ENCODE measurements at places on chromosomes 4 and X.

- DNase-seq = no peak
Measured at GRCh38 chrX:21708116-21708515, 49.8 kb downstream of the SMPX start.

DNA sequence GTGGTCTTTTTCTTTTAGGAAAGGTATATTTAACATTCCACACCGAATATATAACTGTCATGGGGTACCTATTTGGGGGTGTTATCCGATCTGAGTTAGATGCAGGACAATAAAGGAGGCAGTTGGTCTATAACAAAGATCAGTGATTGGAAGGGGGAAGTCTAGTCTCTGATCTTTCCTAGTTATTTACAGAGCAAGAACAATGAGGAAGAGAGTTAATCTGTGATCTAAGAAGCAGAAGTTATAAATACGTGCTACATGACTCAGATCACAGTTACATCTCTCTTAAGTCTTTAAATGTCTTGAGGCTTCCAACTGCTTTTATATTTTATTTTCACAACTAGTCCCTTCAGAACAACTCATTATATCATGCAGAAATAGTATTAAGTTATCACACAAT, 33.2 kb upstream of the ARMCX4 start:
- DNase-seq = no peak

- no peak for DNase-seq
Measured at GRCh38 chr4:106083065-106083464, 187.8 kb downstream of the NPNT start.

DNA sequence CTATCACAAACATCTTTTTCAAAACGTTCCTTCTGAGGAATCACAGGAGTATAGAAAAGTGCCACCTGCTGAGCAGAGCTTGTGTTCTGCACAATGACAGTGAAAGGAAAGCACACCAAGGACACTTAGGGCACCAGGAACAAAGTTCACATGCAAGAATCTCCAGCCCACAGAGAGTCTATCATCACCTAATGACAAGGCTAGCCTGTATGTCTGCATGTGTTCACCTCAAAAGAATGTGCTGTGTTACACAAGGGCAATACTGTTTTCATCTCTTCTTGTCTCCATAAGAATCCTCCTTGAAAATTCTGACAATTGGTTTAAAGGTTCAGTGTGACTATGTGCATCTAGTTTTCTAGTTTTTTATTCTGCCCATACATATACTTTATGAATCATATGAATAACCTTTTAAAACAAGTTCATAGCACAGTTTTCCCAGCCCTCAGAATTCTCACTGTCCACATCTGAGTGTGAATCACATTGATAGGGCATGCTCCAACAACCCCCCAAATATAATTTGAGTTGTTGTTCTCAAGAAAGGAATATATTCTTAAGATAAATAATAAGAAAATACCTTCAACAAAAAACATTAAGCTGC, 118.0 kb downstream of the PWWP3B start:
- DNase-seq = no peak

DNA sequence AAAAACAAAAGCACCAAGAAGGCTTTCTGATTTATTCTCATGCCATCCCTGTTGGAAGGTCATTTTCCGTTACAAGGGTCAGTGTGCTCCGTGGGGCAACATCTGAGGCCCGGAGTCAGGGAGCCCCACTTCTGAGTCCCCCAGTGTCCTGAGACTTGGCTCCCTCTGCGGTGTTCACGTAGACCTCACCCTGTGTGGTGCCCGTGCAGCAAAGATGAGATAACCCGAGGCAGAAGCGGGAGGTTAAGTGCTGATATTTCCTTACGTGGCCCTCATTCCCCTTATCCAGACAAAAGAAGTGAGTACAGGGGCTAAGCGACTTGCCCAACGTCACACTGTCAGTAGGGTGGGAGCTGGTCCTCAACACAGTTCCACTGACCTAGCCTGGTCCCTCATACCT, 3.5 kb downstream of the JAKMIP1 start:
- DNase-seq = no peak
